ENCODE measurements at places on chromosomes 12 and 14. TPM values are rescaled to one million over a fixed set of nuclear protein-coding genes. Genes with fewer than 3 reads are reported as not detected.

ATP2A2 gene
- total RNA-seq, result 1,597 TPM

CLECL1 gene
- total RNA-seq, result not detected

TAS2R42 gene
- not detected for total RNA-seq

DNA sequence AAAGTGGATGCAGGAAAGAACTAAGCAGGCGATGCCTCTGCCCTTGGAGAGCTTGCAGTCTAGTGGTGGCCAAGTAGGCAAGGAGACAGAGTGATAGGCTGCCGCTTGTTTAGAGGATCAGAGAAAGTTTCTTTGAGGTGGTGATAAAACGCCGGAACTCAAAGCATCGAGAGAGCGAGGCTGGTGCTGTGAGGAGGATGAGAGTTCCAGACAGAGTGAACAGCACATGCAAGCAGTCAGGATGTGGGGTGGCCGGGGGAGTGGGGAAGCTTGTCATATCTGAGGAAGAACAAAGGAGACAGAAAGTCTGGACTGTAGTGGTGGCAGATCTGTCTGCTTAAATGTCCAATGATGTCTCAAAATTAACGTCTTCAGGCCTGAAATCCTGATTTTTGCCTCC, 319.7 kb downstream of the SNAPC1 start:
- no peak for DNase-seq

- DNase-seq, result peak; percentile 57
Observed at GRCh38 chr12:109995361-109995685, 845 bp downstream of the GIT2 start.

DNA sequence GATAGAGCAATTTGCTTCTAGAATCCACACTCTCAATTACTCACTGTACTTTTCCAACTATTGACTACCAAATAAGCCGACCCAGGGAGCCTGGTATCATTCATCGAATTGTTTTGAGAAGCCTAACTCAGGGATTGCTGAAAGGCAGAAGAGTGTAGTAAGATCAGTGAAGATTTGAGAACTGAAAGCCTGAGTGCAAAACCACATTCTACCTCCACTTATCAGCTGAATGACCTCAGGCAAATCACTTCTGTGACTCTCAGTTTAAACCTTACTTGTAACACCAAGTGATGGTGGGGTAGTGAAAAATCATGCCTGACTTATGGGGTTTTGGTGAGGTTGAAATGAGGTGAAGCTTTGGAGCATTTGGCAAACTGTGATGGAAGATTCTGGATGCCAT, 126.1 kb upstream of the MAX start:
- no peak for DNase-seq

GRCh38 chr12:89334548-89335169, 17.6 kb downstream of the DUSP6 start:
- DNase-seq, result no peak

DNA sequence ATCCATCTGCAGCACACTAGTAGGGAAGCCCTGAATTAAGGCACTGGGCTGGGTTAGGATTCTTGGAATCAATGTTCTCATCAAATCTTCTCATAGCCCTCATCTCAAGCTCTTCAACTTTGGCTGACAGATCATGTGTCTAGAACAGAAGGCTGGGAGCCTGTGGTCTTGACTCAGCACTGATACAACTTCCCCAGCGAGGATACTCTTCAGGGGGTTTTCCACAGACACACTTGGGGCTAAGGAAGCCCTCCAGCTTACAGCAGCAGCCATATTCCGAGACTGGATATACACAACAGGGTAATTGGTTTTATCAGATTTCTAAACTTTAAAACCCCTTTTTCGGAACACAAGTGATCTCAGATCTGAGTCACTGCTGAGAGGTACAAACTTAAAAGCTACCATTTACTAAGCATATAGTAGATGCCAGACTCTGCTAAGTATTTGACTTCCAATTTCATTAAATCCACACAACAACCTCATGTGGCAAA, 3.5 kb downstream of the FMNL3 start:
- DNase-seq, result no peak

DNA sequence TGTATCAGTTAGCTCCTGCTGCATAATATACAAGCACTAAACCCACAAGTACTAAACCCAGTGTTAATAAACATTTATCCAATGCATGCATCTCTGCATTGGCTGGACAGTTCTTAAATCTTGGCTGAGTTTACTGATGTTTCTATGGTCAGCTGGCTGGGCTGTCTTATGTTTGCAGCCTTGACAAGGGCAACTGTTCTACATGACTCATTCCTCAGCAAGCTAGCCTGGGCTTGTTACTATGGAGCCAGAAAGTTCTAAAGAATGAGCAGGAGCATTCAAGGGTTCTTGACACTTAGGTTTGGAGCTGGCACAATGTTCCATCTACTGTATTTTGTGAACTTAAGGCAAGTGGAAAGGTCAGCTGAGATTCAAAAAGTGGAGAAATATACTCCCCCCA, 199.1 kb downstream of the GLT1D1 start:
- no peak for DNase-seq
